ENCODE measurements at places on chromosomes 12 and 14. TPM values are rescaled to one million over a fixed set of nuclear protein-coding genes. Genes with fewer than 3 reads are reported as not detected.

The FOXN4 gene
- total RNA-seq: not detected

The LRRC23 gene
- 10.7 TPM for total RNA-seq

The LAG3 gene
- total RNA-seq: 117 TPM

DNA sequence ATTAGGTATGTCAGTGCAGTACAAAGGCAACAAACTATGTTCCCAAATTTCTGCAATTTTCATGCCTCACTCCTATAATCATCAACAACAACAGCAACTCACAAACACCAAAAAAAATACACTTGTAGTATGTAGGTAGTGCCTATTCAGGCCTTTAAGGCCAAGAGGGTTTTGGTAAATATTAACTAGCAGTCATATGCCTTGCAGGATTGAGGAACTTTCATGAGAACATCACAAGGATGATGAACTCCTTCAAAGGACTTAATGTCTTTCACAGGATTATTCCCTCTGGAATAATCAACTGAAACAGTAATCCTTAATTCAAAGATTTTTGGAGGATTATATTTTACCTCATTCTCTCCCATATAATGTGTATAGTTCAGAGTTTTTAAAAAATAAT, 293.8 kb downstream of the NOVA1 start:
- DNase-seq: no peak

The UNC119B gene
- 24.3 TPM for total RNA-seq

DNA sequence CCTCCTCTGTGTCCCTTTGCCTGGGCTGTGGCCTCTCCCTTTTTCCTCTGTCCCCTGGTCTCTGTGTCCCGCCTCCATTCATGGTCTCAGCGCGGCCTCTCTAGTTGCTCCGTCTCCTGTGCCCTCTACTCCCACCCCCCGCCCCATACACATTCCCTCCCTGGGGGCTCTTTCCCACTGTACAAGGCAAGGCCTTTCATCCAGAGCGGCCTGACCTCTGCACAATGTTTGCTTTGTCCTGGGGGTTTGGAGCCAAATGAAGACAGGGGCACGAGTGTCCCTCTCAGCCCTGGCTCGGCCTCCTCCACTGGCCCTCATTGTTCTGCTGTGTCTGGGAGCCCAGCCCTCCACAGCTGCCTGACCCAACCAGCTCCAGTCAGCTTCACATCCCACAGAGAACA, 678.6 kb downstream of the BCL11B start:
- no peak for DNase-seq

The TNFAIP2 gene
- total RNA-seq: 2.1 TPM

DNA sequence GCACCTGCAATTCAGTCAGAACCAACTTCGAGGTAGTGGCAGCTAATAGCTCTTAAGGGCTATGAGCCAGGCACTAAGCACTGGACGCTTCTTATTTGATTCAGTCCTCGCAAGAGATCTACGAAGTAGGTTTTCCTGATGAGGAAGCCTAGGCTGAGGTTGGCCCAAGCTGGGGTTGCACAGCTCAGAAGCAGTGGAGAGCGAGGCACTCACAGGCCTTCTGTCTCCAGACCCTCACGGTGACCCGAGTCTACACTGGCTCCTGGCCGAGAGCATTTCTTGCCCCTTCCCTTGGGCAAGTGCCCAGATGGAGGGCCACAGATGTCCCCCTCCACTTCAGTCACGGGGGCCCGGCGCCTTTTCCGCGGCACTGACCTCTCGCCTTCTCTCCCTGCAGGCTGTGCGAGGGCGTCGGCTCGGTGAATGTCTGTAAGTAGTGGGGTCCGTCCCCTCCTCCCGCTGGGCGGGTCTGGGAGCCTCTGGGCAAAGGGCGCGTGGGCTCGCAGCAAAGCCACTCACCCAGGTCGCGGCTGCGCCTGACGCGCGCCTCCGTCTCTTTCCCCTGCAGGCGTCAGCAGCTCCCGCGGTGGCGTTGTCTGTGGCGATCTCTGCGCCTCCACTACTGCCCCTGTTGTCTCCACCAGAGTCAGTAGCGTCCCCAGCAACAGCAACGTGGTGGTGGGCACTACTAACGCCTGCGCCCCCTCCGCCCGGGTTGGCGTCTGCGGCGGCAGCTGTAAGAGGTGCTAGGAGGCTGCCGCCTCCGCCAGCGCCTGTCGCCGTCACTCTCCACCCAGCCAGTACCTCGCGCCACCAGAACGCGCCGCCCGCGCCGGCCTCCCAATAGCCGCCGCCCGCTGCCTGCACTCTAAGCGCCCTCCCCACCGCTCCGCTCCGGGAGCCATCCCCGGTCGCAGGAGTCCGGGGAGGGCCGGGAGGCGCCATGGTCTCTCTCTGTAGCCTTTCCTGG, 13.1 kb downstream of the KRT83 start:
- DNase-seq: no peak

- no peak for DNase-seq
Observed at GRCh38 chr14:95817271-95817670, 59.4 kb upstream of the TUNAR start.

The SLC38A6 gene
- total RNA-seq: 7.6 TPM

The PMCH gene
- total RNA-seq: 0.35 TPM

- DNase-seq: no peak
Observed at GRCh38 chr14:67396381-67396970, 15.5 kb downstream of the PLEK2 start.

The BAZ1A gene
- total RNA-seq: 71.7 TPM

The CLEC2A gene
- total RNA-seq: not detected

DNA sequence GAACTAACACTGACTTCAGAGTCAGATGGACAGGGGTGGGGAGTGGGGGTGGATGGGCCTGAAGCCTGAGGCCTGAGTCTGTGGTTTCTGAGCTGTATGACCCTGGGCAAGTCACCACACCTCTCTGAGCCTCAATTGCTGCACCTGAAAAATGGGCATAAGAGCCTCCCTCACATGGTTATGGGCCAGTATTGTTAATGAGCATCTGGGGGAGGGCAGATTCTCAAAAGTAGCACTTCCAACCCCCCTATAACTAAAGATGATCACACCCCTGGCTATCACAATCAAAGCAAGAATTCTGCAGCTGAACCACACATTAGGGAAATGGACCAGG, 168.6 kb downstream of the RBM19 start:
- DNase-seq: no peak

The SIX6 gene
- not detected for total RNA-seq

The MSI1 gene
- not detected for total RNA-seq

GRCh38 chr14:91138511-91139359, 24.9 kb downstream of the DGLUCY start:
- DNase-seq: no peak

The PRIMA1 gene
- not detected for total RNA-seq

The SETD1B gene
- total RNA-seq: 13.8 TPM

GRCh38 chr12:49954863-49955830, 4.6 kb downstream of the AQP2 start:
- DNase-seq: no peak

DNA sequence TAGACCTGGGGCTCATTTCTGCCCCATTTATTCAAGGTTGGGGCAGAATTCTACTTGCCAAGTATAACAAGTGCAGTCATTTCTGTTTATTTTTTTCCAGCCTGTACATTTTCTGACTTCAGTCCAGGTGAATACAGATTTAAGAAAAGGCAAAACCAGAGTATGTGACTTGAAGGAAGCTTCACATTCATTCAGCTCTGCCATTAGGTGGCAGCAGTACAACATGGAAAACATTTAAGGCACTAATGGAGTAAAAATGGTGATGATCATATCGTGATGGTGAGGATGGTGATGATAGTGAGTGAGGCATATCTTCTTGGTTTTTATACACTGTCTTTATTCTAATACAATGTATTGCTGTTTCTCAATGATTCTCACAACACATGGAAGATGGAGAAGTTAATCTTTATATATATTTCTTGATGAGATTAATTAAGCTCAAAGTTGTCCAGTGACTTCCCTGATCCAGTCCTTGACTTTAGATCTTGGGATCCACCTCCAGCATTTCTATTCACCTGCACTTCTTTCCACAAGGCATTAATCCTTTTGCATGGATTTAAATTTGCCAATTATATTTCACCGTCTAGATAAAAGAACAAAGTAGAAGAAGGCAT, 176.7 kb upstream of the SEL1L start:
- DNase-seq: no peak

- DNase-seq: no peak
Observed at GRCh38 chr12:100576331-100577036, 3.0 kb downstream of the GAS2L3 start.

- no peak for DNase-seq
Observed at GRCh38 chr12:24728366-24728765, 220.5 kb downstream of the BCAT1 start.

DNA sequence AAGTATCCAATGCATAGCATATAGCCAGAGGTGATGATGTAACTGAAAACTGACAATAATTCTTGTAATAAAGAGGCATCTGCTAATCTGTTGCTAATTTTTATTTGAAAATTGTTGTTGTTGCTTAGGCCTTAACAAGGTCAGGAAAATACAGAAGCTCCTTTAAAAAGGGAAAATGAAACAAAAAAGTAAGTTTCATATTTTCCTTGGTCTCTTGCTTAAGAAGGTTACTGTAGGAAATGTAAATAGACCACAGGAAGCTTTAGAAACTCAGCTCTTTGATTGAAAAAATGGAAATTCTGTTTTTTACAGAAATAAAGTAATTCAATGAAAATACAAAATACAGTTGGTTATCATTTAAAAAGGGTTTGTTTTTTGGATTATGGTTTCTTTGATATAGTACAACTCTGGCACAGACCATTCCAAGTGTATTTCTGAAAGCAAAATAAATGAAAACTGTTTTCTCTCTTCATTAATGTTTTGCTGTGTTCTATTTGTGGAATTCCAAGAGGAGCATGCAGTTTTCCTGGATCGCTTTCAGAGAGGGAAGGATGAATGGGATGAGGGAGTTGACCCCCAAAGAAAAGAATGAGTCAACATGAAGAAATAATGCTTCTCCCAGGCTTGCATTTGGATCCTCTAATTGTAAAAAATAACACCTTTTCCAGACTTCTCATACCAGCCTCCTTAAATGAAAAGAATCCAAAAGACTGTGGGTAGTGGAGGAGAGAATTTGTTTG, 398.0 kb upstream of the FAR2 start:
- DNase-seq: no peak
